ENCODE measurements at places on chromosomes 5 and 9.

GRCh38 chr5:32949286-32949970 lies 238.3 kb downstream of the NPR3 start:
- DNase-seq: no peak

DNA sequence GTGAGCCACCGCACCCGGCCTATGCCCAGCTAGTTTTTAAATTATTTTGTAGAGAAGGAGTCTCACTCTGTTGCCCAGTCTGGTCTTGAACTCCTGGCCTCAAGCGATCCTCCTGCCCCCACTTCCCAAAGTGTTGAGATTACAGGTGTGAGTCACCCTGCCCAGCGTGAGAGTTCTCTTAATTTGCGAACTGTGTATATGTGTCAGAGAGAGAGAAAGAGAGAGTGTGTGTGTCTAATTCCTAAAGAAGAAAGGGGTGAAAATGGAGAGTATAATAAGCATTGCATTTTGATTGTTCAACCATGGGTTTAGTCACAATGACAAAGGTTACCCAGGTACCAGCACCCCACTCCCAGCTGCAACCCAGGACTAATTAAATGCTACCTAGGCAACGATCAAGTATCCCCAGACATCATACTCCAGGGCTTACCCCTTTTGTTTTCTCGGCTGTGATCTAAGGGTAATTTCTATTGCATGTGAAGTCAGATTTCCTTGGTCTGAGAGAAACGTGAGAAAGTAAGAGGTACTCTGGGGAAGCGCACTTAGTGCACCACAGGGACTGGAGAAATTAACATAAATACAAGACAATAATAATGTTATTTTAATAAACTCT lies 16.6 kb downstream of the MAP1B start:
- DNase-seq: no peak

DNA sequence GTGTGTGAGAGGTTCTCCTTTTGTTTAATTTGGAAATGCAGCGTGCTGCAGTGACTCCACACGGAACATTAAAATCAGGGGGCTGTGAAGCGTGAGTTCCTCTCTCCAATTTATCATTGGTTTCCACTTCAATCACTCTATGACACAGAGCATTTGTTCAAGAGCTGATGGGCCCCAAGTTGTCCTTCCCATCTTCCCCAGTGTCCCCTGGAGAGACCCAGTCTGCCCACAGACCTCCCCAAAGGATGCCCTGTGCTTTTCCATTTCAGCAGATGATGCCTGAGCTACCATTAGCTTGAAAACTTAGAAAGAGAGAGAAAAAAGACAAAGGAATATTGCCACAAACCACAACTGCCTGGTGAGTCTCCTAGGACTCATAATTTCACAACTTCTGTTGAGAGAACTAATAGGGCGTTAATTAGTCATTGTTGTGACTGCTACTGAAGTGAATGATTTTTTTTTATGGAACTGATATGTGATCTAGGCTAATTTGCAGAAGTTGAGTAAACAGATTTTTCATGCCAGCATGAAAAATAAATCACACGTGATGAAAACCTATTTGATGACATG lies 772.7 kb downstream of the SEMA5A start:
- no peak for DNase-seq

GRCh38 chr9:128643519-128644300 lies 12.9 kb downstream of the DYNC2I2 start:
- no peak for DNase-seq

DNA sequence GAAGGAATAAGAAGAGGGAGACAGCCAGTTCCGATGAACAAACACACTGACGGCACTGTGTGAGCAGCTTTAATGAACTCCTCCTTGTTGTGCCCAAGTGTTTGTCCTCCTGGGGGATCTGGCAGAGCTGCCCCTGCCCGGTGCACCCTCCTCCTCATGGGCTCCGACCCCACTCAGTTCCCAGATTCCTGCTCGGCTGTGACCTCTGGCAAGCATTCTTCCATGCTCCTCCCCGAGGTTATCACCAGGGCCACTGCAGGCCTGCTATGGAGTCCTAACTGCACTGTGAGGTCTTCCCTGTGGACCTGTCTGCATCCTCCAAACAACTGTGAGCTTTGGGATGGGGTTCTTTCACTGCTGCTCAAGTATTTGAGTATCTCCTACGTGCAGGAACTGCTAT lies 142.2 kb downstream of the DCP2 start:
- no peak for DNase-seq

GRCh38 chr5:158287643-158288271 lies 428.8 kb upstream of the CLINT1 start:
- no peak for DNase-seq

DNA sequence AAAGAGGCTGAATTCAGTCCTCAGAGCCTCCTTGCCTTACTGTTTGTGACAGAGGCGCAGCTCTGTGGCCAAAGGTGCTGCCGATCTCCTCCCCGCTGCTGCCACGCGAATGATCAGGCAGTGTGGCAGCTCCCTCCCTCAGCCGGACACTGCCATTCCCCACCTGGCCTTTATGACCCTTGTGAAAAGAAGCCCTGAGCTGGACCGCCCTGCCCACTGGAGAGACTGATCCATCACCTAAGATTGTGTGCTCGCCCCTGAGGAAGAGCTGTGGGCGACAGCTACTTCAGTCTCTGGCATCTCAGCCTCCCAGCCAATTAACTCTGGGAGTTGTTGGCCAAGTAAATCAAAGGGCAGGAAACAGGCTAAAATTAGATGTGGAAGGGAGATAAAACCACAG lies 90.9 kb downstream of the CARTPT start:
- no peak for DNase-seq

DNA sequence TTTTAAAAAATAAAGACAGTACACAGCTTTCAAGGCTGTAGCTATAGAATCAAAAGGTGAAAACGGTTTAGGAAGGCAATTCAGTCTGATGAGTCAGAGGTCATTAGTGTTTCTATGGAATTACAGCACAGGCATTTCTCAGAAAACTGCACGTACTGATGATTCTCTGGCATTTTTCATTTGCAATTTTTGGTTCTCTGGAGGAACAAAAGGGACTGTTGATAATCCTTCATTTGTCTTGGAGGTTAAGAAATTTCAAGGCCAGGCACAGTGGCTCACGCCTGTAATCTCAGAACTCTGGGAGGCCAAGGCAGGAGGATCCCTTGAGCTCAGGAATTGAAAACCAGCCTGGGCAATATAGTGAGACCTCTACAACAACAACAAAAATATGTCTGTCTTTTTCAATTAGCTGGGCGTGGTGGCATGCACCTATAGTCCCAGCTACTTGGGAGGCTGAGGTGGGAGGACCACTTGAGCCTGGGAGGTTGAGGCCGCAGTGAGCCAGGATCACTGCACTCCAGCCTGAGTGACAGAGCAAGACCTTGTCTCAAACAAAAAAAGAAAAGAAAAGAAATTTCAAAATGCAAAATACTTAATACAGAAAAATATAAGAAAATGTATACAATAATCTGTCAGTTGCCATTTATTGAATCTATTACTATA lies 27.3 kb downstream of the NR6A1 start:
- DNase-seq: no peak

DNA sequence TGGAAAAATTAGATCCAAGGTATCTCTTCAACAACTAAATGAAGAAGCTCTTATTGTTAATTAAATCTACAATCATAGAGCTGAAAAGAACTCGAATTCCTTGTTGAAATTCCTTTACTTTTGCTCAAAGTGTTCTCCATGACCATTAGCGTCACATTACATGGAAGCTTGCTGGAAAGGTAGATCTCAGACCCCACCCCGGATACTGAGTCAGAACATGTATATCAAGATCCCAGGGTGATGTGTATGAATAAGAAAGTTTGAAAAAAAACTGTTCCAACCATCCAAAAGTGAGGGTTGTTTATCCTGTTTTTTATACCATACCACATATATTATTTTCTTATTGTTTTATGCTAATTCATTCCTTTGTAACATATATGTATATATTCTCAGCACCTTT lies 237.1 kb upstream of the PUM3 start:
- no peak for DNase-seq

DNA sequence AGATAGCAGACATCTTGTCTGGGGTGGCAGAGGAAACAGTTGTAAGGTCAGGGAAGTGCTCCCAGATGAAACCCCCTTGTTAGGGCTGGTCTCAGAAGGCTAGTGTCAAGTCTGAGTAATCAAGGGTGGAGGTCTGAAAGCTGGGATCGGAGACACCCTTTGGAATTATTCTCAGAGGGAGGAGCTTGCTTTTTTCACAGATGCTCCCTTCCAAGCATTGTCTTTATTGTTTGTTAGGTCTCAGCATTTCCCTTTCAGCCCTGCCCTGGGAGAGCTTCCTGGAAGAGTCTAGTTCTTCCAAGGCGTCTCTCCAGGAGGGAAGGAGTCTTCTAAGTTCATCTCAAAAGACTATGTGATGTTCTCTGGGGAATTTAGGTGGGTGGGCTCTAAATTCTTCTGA lies 3.2 kb downstream of the TEK start:
- no peak for DNase-seq

- no peak for DNase-seq
These were observed 32.5 kb downstream of the RXRA start for GRCh38 chr9:134358662-134359319.

DNA sequence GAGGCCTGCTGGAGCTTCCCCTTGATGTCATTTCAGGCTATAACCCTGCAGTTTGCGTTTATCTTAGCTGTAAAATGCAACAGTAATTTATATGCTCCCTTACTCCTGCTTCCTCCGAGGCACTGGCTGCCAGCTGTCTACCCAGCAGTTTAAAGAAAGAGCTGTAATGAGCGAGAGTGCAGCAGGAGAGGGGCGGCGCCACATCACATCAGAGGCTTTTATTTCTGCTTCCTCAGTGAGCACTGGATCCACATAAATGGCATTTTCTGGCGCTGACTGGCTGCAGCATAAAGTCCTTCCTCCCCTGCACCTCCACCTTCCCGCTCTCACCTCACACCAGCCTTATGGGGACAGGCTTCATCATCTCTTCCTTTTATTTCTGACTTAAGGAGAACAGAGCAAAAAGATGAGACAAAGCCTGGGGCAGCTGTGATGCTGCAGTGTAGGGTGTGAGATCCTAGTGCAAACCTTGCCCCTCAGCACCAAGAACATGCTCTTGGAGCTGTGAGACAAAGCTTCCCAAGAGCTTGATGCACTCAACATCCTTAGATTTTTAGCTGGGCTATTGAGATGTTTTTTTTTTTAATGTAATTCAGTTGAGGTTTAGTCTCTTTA lies 829.6 kb upstream of the ZNF608 start:
- DNase-seq: no peak

- DNase-seq: no peak
These were observed 11.0 kb upstream of the NANS start for GRCh38 chr9:98045234-98046179.

DNA sequence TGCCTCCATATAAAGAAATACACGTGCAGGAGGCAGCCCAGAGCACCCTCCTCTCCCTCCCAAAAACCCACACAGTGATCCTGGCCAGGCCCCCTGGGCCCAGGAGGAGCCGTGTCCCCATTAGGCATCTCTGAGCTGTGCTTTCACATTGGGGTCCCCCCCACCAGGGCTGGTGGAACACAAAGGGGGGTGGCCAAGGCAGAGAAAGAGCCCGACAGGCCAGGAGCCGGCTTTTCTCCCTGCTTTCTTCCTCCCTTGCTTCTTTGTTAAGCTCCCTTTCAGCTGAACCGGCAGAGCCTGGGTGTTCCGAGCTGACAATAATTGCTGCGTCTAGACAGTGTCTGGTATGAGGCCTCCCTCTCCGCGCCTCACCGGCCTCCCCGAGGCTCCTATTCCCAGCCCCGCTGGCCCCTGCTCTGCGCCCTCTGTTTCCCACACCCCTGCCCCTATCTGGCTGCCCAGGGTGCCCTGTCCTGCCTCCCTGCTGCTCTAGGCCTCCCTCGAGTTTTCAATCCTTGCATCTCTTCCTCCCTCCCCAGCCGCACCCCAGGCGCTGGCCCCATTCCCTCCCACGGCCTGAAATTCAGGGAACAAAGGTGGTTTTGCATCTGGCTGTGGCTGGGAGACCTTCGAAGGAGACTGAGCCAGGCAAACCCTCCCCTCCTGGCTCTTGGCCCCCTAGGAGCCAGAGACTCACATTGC lies 120.6 kb downstream of the C9orf50 start:
- no peak for DNase-seq

DNA sequence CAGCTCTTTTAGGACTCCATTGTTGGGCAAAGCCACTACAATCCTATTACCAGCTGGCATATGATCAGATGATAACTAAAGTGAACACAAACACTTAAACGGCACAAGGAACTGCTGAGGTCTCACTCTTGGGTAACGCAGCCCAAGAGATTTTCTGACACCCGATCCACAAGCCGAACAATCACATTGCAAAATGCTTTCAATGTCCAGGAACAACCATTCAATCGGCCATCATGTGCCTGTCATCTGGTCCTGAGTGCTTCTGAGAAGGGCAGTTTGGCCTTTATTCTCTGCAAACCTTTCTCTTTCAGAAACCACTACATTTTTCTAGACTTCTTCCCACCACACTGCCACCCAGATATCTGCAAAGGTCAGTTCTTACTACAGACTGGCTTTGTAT lies 283.1 kb downstream of the GLIS3 start:
- no peak for DNase-seq

- no peak for DNase-seq
These were observed 21.3 kb upstream of the GBGT1 start for GRCh38 chr9:133184971-133185370.
